AG08396 (cell line): ENCODE measurements at places on chromosomes 11 and 22.

DNA sequence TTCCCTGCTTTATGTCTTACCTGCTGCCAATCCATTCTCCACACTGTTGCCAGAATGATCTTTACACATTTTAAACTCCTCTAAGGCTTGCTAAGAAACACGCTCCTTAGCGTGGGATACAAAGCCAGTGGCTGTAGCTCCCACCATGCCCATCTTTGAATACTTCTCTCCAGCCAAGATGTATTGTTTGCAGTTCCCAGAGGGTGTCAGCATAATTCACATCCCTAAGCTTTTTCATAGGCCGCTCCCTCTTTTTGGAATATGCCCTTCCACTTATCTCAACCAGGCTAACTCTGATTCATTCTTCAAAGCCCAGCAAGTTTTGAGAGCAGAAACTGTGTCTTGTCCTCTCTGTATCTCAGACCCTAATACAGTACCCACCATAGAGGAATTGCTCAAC lies 8.1 kb upstream of the UPK2 start:
- no peak for DNase-seq

DNA sequence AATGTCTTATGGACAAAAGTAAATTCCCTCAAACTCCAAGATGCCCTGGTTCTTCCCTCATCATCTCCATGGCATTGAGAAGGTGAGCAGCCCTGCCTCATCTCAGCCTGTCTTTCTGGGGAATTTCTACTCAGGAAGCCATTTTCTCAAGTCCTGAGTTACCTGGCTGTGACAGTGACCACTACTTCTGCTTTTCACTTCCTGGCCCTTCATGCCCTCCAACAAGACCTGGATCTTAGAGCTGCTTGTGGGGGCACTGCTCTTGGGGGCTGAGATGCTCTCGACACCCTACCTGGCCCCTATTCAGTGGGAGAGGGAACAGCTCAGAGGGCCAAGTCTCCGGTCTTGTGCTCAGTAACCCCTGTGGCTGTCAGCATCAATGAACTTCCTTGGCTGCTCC lies 5.5 kb upstream of the IGSF22 start:
- DNase-seq = no peak

- no peak for DNase-seq
Observed at GRCh38 chr11:128416976-128417375, 170.4 kb downstream of the ETS1 start.

GRCh38 chr22:25875461-25875860 lies 133.5 kb downstream of the MYO18B start:
- no peak for DNase-seq

DNA sequence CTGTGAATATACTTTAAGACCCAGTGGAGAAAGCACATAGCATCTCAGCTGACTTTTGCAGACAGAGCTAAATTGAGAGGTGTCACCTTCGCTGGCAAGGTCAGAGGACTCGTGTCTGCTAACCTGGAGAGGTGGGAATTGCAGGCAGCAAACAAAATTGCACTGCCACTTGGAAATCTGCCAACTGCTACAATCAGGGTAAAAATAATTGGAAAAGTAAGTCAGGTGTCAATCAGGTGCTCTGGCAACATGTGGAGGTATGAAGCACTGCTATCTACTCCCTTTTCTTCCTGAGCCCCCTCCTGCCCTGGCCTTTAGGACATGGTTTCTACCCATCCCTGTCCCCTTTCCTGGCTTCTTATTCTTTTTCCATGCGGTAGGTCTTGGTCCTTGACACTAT lies 24.1 kb upstream of the LRRC55 start:
- no peak for DNase-seq

GRCh38 chr11:93244018-93244417 lies 46.2 kb upstream of the SLC36A4 start:
- no peak for DNase-seq

GRCh38 chr11:120383518-120384155 lies 47.4 kb downstream of the ARHGEF12 start:
- DNase-seq = no peak

DNA sequence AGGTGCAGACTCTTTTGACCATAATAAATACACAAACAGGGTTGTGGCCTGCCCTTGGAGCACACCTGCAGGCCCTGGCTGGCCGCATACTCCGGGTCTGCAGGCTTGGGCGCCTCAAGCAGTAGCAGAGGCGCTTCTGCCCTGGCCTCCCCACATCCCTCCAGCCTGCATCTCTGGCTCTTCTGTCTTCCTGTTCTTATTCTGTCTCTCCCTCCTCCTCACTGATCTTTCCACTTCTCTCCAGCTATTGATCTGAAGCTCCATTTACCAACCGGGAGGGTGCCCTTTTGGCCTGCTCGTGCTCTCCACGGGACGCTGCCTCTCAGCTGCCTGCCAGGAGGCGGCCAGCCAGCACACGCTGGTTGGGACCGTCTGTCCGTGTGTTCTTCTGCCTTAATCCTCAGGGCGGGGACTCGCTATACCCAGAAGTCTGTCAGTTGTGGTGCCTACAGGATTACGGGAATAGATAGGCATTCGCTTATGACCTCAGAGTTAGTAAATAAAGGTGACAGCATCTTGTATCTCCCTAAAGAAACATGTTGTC lies 5.2 kb downstream of the UPB1 start:
- DNase-seq = no peak

- no peak for DNase-seq
Observed at GRCh38 chr11:29934115-29934638, 82.7 kb downstream of the KCNA4 start.

GRCh38 chr11:12390687-12391110 lies 13.3 kb downstream of the PARVA start:
- no peak for DNase-seq

DNA sequence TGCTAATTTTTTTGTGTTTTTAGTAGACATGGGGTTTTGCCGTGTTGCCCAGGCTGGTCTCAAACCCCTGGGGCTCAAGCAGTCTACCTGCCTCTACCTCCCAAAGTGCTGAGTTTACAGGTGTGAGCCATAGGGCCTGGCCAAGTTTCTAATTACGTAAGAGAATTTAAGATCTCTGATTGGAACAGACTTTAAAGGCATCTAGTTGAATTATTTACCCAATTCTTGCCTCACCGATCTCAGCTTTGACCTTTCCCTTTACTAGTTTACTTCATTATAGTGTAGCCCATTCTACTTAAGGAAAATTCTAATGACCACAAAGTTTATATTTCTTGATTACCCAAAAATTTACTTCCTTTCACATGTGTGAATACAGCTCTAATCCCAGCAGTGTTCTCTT lies 81.6 kb downstream of the YAP1 start:
- DNase-seq = no peak

GRCh38 chr11:47189100-47189834 lies 3.0 kb upstream of the PACSIN3 start:
- DNase-seq = peak; percentile 78

DNA sequence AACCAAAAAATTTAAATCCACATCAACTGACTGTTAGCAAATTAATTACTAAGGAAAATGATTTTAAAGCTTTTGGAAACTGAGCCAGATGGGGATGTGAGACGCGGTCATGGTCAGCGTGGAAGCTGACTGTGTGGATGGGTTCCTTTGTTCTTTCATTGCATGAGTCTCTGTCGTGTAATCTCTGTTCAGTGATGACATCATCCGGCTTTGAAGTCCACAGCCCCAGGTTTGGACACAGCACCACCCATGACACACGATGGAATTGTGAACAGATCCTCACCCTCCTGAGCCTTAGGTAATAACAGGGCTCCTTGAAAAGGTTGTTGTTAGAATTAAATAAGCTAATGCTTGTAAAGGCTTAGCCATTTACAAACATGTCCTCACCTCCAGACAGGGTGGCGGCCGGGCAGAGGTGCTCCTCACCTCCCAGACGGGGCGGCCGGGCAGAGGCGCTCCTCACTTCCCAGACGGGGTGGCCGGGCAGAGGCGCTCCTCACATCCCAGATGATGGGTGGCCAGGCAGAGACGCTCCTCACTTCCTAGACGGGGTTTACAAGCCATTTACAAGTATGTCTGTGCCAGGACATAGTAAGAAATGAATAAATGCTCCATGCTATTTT lies 677.3 kb downstream of the TBC1D22A start:
- DNase-seq = no peak

DNA sequence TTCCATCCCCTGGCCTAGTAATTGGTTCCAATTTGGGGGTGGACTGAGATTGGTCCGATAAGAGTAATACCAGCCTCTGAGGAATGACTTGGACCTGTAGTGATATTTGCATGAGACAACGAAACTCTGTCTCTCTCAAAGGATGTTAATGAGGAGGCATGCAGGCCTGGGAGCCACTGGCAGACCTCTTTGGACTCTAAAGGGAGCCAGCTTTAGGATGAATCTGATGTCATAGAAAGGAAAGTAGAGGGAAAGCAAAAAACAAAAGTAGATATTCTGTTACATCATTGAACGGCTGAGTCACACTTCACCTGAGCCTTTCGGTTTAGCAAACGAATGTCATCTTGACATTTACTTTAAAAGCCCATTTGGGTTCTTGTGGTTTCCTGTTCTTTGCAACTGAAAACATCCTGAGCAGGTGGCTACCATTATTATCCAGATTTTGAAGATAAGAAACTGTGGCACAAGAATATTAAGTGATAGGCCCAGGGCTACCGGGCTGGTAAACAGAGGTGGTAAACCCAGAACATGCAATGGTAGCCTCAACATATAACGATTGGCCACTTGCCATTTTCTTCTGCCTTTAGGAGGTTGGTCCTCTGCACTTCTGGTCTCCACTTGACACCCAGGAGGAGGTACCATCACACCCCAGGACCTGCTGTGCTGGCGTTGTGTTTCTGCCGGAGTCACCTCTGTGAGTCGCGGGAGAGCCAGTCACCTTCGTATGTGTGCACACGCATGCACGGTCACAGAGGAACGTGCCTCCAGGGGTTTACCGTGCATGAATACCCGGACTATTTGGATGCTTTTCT lies 42.7 kb downstream of the RTL6 start:
- no peak for DNase-seq

GRCh38 chr22:24805790-24806662 lies at the start of gene SGSM1:
SGSM1 (plus strand) TSS chr22:24806211; CDS start chr22:24806326, 115 bp downstream.
- DNase-seq = peak; percentile 90

DNA sequence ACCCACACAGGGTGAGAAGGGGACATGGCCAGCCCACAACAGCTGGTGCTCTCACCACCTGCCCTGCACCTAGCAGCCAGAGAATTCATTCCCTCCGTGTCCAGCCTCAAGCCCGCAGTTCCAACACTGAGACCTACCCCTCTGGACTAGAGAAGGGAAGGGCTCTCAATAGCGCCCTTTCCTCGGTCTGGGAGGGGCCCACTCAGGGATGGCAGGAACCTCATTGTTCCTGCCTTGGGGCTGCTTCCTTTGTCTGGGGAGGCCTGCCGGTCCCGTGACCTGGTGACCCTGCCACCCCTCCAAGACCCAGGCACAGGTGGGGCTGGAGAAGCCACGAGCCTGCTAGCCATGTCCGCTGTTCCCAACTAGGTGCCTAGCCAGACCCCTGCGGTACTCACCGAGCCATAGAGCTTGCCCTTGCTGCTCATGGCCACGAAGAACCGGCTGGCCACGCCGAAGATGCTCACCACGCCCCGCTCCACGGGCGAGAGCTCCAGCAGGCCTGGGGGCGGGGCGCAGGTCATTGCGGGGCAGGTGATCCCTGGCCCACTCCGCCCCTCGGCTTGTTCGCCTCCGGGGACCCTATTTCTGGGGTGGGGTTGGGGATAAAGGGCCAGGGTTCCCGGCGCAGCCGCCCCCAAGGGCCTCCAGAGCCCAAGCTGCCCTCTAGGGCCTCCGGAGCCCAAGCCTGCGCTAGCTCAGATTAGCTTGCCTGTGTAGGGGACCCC lies 1.4 kb downstream of the FGF4 start:
- no peak for DNase-seq

- no peak for DNase-seq
Observed at GRCh38 chr11:113397821-113398220, 10.2 kb downstream of the ANKK1 start.

DNA sequence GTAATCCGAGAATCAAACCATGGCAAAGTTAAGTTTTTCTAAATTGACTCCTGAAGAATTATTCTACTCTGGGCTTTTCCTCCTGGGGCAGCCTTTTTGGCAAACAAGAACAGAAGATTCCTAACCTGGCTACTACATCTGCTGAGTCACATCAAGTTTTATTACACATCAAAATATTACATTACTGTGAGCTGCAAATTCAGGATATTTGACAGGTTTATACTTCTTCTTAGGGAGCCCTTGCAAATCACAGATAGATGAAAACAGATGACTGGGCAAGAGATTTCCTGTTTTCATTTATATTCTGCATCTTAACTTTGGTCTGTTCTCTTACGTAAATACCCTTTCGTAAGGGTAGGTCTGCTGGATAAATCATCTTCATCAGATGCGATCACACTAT lies 23.6 kb downstream of the XRRA1 start:
- DNase-seq = no peak

GRCh38 chr11:91972665-91973266 lies 251.9 kb upstream of the FAT3 start:
- no peak for DNase-seq

DNA sequence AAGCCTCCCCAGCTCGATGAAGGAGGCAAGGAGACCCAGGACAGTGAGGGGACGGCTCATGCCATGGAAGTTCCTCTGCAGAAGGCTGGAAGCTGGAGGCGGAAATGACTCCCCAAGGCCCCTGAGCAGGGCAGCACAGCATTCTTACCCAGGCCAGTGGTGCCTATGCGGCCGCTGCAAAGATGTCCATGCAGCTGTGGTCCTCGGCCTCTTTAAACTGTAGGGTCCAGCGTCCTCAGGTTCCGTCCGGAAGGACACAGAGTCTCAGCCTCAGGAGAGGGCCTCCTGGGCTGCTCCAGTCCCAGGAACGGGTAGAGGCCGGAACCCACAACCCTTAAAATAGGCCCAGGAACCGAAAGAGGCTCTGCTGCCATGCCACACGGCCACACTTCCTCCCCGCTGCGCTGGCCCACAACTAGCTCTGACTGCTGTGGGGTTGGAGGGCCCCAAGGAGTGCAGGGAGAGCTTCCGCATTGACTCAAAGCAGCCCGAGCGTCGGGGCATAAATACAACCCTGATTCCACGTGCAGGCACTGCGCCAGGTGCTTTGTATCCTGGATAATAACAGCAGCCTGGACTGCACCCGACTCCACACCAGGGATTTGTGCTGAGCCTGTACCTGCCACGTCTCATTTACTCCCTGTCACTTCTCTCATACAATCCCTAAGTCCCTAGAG lies 5.5 kb downstream of the KIAA0930 start:
- no peak for DNase-seq

DNA sequence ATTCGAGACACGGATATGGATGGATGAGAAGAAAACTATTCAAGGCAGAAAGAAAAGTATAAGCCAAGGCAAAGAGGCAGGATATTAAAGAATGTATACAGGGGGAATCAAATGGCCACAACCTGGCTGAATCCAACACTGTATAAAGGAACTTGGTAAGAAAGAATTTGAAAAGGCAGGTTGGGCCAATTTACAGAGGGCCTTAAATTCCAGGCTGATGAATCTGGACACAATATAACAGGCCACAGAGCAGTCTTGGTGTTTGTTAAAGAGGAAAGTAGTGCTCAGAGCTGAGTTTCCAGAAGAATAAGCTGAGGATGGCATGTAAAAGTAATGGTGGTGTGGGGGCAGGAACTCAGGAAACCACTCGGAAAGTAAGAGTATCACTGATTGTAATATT lies 72.3 kb upstream of the POU2AF2 start:
- DNase-seq = no peak

- no peak for DNase-seq
Observed at GRCh38 chr11:61756452-61757212, 4.2 kb downstream of the MYRF start.
